Neural progenitor cell (in vitro differentiated cells): ENCODE measurements at places on chromosomes 16 and 17. TPM values are rescaled to one million over a fixed set of nuclear protein-coding genes. Genes with fewer than 3 reads are reported as not detected.

DNA sequence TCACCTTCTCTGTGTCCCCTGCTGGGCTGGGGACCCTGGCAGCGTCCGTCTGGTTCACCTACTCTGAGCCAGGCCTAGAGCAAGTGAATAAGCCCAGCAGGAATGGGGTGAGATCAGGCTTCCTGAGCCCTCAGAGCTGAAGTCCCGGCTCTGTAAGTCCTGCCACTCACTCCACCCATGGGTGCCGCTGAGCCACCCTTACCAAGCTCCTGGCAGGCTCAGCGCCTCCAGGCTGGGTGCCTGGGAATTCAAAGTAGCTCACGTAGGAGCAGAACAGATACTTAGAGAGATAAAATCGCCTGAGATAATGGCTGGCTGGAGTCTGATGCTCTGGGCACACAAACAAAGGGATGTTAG is 9.8 kb upstream of the LASP1NB start:
- H3K4me3 ChIP-seq: no peak overlapping the region
- no peak for DNase-seq
- H3K4me1 ChIP-seq: no peaks in the 10 kb centered on the region
- H3K27ac ChIP-seq: no peak overlapping the region

DNA sequence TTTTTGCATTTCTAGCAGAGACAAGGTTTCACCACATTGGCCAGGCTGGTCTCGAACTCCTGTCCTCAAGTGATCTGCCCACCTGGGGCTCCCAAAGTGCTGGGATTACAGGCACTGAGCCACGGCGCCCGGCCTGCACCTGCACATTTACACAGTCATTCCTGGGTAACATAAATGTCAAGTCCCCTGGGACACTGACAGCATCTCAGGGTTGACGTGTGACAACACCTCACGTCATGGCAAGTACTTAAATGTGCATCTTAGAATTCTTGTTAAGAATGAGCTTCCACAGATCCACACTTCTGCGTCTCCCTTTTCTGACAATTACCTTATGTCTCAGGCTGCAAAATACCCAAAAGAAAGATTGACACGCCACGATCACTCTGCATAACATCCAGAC is 80.5 kb downstream of the ABR start:
- H3K27ac ChIP-seq: no peak overlapping the region
- peaks cover 3% of the 10 kb centered on the region for H3K4me1 ChIP-seq
- H3K27me3 ChIP-seq: no peaks in the 10 kb centered on the region
- H3K36me3 ChIP-seq: no peaks in the 10 kb centered on the region

GRCh38 chr17:82239401-82239925 is 10.6 kb downstream of the SLC16A3 start:
- DNase-seq: no peak
- H3K27ac ChIP-seq: no peak overlapping the region
- no peak overlapping the region for H3K4me3 ChIP-seq
- H3K36me3 ChIP-seq: no peaks in the 10 kb centered on the region
- peaks cover 13% of the 10 kb centered on the region for H3K4me1 ChIP-seq

DNA sequence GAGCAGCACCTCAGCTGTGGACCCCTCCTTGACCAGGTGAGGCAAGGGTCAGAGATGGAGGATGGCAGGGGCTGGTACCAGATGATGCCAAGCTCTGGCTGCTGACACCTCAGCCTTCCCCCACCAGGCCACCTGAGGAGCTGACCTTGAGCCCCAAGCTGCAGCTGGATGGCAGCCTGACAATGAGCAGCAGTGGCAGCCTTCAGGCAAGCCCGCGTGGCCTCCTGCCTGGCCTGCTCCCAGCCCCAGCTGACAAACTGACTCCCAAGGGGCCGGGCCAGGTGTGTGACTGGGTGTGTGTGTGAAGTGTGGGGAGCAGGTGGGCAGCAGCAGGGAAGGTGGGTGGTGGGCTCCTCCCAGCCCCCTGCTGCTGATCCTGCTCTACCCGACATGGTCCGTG is 4.7 kb upstream of the NRN1L start:
- H3K36me3 ChIP-seq: no peaks in the 10 kb centered on the region
- peaks cover 7% of the 10 kb centered on the region for H3K4me1 ChIP-seq

DNA sequence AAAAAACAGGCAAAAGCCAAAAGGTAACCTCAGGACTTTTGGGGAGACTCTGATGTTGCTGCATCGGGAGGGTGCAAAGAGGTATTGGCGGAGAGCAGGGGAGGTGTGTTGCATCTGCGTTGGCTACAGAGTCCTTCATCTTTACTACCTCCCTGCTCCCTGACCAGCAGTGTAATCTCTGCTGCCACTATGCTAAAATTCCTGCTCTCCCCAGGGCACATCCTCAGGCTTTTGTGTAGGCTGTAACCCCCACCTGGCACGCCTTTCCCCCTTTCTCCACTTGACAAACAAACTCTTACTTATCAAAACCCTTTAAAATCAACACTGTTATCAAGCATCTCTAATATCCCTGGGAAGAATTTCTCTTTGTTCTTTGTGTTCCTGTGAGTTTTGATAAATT is 435.3 kb downstream of the HAPSTR1 start:
- no peaks in the 10 kb centered on the region for H3K36me3 ChIP-seq
- no peak overlapping the region for H3K4me3 ChIP-seq

GRCh38 chr17:65898651-65899050 is 293.3 kb downstream of the CEP112 start:
- DNase-seq: no peak
- no peak overlapping the region for H3K27ac ChIP-seq
- H3K4me3 ChIP-seq: no peak overlapping the region
- H3K4me1 ChIP-seq: no peaks in the 10 kb centered on the region
- H3K36me3 ChIP-seq: no peaks in the 10 kb centered on the region
- peaks cover 18% of the 10 kb centered on the region for H3K27me3 ChIP-seq

- H3K4me3 ChIP-seq: no peak overlapping the region
- H3K4me1 ChIP-seq: peaks cover 44% of the 10 kb centered on the region
- H3K27ac ChIP-seq: peak overlapping the region; percentile 4
- peaks cover 9% of the 10 kb centered on the region for H3K36me3 ChIP-seq
These were observed 4.4 kb downstream of the SOX9 start for GRCh38 chr17:72125226-72125651.

- H3K36me3 ChIP-seq: no peaks in the 10 kb centered on the region
- no peaks in the 10 kb centered on the region for H3K27me3 ChIP-seq
- no peak for DNase-seq
- no peak overlapping the region for H3K27ac ChIP-seq
- H3K4me1 ChIP-seq: peaks cover 11% of the 10 kb centered on the region
- no peak overlapping the region for H3K4me3 ChIP-seq
These were observed 29.4 kb downstream of the HMOX2 start for GRCh38 chr16:4505356-4506147.

- no peak for DNase-seq
- H3K27me3 ChIP-seq: no peaks in the 10 kb centered on the region
- no peak overlapping the region for H3K27ac ChIP-seq
- H3K4me3 ChIP-seq: no peak overlapping the region
- no peaks in the 10 kb centered on the region for H3K4me1 ChIP-seq
These were observed 23.9 kb downstream of the RAD51D start for GRCh38 chr17:35095741-35096140.

- peak; percentile 91 for DNase-seq
- no peak overlapping the region for H3K27ac ChIP-seq
- peaks cover 61% of the 10 kb centered on the region for H3K27me3 ChIP-seq
- H3K4me3 ChIP-seq: no peak overlapping the region
- no peaks in the 10 kb centered on the region for H3K36me3 ChIP-seq
These were observed 6.6 kb upstream of the SMARCD2 start for GRCh38 chr17:63848834-63849689.

SMIM36 gene
- total RNA-seq: not detected in 2 replicates

CCL16 gene
- not detected in 2 replicates for total RNA-seq

OR2C1 gene
- not detected in 2 replicates for total RNA-seq

PRSS8 gene
- 2.7 and 17.6 TPM in 2 replicates for total RNA-seq

DPEP3 gene
- 0.19 TPM in 1 of 2 replicates, not detected in the other for total RNA-seq

GHDC gene
- total RNA-seq: 6.8 and 7.7 TPM in 2 replicates
